ENCODE measurements at places on chromosomes 1 and 21.
A peak's percentile ranks its signal among the peaks of the same experiment; 100 is the strongest.

DNA sequence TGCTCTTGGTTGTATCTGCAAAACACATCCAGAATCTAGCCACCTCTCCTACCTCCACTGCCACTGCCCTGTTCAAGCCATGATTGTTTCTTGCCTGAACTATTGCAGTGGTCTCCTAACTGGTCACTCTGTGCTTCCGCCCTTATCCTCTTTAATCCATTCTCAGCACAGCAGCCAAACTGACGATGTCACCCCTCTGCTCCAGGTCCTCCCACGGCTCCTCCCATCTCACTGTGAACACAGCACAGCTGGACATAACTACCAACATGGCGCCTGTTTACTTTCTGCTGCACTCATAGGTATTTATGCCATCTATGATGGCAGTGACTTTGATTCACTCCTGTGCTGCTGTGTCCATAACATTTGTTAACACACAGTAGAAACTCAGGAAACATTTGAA, 406.7 kb downstream of the DISC1 start:
- no peak for DNase-seq

- peak; percentile 79 for DNase-seq
Observed at GRCh38 chr1:93042187-93043056, 36.7 kb upstream of the MTF2 start.

DNA sequence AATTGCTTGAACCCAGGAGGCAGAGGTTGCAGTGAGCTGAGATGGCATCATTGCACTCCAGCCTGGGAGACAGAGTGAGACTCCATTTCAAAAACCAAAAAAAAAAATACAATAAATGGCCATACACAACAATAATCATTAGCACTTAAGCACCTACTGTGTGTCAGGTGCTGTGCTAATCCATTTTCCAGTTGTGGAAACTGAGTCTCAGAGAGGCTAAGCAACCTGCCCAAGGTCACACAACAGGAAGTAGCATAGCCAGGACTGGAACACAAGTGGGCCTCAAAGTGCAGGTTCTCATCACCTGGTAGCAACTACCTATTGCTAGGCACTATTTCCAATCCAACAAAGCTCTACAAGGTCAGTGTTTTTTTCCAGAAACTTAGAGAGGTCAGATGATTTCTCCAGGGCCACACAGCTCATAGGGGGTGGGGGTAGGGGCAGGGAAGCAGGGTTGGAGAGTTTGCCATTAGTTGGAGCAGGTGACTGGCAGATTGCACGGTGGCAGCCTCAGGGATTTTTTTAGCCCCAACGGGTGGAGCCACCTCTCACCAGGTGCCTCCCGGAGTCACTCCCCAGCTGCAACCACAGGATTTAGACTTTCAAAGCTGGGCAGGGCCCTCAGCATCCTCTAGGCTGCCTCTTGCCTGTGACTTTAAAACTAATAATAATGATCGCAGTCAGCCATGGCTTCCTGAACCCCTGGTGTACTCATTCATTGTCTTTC, 52.5 kb upstream of the ID3 start:
- DNase-seq, result no peak

DNA sequence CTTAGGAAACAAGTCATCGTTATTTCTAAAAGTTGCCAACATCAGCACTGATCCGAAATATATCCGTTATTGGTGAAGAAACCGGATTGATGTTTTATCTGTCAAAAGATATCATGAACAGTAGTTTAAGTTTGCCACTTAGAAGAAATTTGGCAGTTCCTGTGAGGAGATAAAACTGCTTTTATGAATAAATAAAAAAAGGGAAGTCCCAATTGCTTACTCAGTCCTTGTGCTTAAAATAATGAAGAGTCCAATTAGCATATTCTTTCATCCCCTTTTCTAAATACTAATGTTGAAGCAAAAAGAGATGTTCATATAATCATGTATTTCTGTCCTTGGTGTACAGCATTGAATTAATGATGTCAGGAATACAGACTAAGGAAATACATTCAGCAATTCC, 164.6 kb downstream of the NCAM2 start:
- no peak for DNase-seq

- no peak for DNase-seq
Observed at GRCh38 chr1:180204231-180204630, 25.8 kb upstream of the LHX4 start.

GRCh38 chr1:29808141-29808995, 572.0 kb downstream of the PTPRU start:
- DNase-seq, result no peak

DNA sequence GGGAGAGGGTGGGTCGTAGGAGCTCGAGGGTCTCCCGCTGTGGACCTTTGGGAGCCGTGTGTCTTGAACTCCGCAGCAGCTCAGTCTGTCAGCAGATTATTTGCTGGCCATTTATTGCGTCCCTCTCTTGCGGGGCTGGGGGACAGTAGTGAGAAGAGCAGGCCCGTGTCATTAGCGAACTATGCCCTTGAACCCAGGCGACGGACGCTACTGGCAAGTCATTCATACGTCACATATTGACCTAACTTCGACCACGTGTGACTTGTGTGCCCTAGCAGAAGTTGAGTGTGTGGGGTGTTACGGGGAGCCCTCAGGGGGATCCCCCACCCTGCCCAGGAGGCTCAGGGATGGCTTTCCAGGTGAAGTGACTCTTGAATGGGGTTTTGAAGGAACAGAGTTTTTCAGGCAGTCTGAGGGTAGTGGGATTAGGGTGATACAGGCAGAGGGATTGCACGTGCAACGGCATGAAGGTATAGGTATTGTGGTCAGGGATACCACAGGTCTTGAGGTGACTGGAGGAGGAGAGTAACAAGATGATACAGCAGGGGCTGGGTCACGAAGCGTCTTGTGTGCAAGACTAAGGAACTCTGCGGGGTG, 13.0 kb downstream of the RCC1 start:
- peak; percentile 66 for DNase-seq

DNA sequence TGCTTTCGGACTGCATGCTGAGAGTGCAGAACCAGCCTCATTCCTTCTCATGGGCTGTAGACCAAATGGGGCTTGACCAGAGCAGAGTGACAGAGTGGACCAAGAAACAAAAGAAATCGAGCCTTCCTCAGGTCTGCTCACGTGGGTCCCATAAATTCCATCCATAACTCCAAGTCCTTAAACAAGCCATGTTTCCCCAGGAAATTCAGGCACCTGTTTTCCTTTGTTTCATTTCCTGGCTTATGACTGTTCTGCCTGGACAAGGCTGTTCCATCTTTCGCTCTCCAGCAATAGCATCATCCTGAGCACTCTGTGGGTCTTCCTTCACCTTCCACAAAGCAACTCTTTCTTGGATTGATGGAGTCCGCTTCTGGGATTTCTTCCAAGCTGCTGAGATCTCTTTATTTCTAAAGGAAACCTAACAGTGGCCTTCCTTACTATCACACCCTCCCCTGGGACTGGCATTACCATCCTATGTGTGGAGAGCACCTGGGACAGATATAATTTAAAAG, 63.9 kb downstream of the LAMC2 start:
- DNase-seq, result no peak

GRCh38 chr1:164868990-164869389, 310.0 kb downstream of the PBX1 start:
- DNase-seq, result no peak

- DNase-seq, result no peak
Observed at GRCh38 chr1:211613108-211613947, 34.4 kb upstream of the SLC30A1 start.

DNA sequence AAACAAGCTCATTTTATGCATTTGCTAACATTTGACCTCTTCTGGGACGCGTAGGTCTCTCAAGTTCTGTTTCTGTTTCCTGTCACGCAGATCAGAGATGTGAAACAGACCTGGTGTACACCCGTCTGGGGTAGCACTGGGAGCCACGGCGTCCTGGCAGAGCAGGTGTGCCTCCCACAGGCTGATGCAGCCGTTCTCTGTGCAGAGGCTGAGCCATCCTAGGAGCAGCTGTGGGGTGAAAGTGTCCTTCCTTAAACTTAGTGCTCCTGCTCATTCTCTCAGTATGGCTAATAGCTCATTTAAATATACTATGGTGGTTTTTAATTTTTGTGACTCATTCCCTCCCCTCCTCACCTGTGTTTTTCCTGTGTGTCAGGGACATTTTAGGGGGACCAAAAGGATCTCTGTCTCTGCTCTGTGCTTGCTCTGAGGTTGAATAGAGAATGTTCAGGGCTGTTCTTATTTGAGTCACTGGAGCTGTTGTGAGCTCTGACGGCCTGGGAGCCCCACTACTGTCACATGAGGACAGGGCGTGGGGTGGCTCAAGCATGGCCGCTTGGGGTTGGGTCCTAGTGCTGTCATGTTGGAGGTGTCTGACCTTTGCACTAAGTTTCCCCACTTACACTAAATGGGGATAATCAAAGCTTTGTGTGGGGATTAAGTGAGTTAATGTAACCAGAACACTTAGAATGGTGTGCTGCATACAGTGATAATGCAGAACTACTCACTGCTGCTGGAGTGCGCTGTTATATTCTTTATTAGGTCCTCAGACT, 43.0 kb downstream of the GALNT2 start:
- DNase-seq, result no peak

DNA sequence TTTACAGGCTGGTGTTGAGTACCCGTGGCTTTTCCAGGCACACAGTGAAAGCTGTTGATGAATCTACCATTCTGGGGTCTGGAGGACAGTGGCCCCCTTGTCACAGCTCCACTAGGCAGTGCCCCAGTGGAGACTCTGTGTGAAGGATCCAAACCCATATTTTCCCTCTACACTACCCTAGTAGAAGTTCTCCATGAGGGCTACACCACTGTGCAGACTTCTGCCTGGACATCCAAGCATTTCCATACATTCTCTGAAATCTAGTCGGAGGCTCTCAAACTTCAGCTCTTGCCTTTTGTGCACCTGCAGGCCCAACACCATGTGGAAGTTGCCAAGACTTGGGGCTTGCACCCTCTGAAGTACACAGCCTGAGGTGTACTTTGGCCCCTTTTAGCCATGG, 227.8 kb downstream of the BACH1 start:
- DNase-seq, result no peak

DNA sequence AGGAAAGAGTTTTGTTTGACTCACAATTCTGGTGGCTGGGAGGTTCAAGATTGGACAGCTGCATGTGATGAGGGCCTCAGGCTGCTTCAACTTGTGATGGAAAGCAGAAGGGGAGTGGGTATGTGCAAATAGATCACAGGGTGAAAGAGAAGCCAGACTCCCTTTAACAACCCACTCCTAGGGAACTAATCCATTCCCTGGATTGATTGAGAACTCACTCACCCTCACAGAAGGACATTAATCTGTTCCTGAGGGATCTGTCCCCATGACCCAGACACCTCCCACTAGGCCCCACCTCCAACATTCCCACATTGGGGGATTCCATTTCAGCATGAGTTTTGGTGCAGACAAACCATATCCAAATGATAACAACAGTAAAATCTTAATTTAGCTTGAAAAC, 25.6 kb downstream of the UBE2T start:
- DNase-seq, result no peak
